ENCODE measurements at places on chromosomes 5 and 9. TPM values are rescaled to one million over a fixed set of nuclear protein-coding genes. Genes with fewer than 3 reads are reported as not detected.
A peak's percentile ranks its signal among the peaks of the same experiment; 100 is the strongest.

- DNase-seq = no peak
Measured at GRCh38 chr5:16681876-16682275, 65.1 kb upstream of the RETREG1 start.

DNA sequence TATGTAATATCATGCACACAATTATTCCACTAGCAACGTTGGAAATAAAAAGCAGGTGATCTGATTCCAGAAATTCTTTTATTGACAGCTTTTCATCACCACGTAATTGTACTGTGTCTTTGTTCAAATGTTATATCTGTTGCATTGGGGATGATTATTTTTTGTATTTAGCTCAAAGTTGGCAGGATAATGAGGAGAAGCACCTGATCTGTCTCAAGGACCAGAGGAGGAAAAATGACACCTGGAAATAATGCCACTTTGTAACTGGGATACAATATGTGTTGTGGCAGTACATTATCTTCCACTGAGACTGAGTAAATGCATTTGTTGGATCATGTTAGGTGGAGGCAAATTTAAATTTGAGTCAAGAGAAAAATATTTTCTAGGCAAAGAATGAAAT, 1298.8 kb upstream of the CDH6 start:
- DNase-seq = no peak

The SLC1A3 gene
- 44.5 TPM for total RNA-seq

- DNase-seq = no peak
Measured at GRCh38 chr5:78779771-78780616, 131.4 kb upstream of the LHFPL2 start.

GRCh38 chr5:172315587-172316493, 32.3 kb upstream of the UBTD2 start:
- DNase-seq = no peak

- no peak for DNase-seq
Measured at GRCh38 chr5:120504057-120504456, 40.0 kb downstream of the PRR16 start.

The SOHLH1 gene
- total RNA-seq = not detected

GRCh38 chr9:72888067-72888466, 64.8 kb downstream of the ALDH1A1 start:
- no peak for DNase-seq

- DNase-seq = no peak
Measured at GRCh38 chr9:20997503-20998076, 33.9 kb downstream of the HACD4 start.

- peak; percentile 14 for DNase-seq
Measured at GRCh38 chr9:32128546-32128945, 255.9 kb upstream of the ACO1 start.

- no peak for DNase-seq
Measured at GRCh38 chr5:37424441-37424840, 45.3 kb downstream of the WDR70 start.

GRCh38 chr9:38232895-38233294, 159.6 kb upstream of the ALDH1B1 start:
- no peak for DNase-seq

The CDC23 gene
- total RNA-seq = 15.4 TPM

The STPG3 gene
- total RNA-seq = 0.31 TPM

DNA sequence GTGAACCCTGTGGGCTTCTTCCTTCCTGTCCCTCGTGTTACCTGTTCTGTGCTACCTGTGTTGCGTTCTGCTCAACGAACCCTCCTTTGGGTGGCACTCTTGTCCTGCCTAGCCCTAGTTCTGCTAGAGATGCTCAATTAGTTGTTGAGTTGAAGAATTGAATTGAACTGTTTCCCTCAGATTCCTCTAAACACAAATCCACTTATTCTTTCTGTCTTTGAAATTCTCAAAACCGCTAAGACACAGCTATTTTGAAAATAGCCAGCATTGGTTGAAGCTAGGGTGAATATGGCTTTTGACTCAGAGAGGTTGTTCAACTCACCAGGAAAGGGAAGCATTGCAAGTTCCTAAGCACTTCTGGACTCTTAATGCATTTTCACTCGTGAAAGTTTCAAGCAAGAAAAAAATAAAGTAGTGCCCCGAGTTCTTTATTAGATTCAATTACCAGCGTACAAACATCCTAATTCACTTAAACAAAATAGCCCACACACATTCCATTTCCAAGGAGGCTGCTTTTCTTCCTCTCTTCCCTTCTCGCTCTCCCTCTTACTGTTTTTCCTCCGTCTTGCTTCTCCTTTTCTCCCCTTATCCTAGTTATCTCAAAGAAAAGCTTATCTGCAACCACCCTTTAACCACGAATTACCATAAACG, 642 bp upstream of the ITGA1 start:
- peak; percentile 21 for DNase-seq

DNA sequence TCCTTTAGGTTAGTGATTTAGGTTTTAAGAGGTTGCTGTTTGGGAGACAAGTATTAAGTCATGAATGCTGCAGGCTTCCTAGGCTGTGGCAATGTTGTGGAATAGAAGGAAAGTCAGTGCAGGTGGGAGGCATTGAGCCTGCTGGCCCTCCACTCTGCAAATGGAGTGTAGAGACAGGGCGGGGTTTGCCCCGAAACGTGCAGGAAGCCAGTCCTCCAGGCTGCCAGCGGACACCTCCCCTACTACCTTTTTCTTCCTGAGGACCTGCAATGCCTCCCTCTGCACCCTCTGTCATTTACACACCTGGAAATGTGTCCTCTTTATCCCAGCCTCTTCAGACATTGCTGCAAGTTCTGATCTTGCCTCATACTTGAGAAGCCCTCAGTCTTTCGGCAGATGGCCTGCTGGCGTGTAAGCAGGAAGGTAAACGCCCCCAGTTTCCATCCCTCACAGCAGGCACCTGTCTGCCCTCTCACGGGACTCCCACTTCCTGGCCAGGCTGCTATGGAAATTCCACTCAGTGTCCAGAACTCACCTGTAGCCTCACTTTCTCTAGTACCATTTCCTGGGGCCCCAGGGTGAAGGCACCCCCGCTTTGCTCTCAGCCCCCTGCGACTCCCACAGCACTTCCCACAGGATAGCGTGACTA, 81.6 kb upstream of the BOD1 start:
- DNase-seq = no peak

DNA sequence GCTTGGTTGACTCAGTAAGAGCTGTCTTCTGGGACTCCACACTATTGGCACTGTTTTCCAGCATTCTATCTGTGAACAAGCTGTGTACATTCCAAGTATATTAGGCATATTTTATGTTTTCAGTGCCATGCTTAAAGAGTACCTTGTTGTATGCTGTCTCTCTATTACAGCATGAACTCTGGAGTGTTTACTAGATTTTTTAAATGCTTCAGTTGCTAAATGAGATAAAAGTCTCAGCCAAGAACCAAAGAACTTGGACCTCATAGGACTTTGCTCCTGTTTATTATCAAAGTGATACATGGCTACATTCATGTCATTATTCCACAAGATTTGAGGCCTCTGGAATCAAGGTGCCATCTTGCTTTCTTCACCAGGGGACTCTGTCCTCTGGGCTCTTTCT, 167.2 kb downstream of the C9orf152 start:
- no peak for DNase-seq

The RMRP gene
- total RNA-seq = 22,919 TPM

The BSPRY gene
- 2.3 TPM for total RNA-seq

DNA sequence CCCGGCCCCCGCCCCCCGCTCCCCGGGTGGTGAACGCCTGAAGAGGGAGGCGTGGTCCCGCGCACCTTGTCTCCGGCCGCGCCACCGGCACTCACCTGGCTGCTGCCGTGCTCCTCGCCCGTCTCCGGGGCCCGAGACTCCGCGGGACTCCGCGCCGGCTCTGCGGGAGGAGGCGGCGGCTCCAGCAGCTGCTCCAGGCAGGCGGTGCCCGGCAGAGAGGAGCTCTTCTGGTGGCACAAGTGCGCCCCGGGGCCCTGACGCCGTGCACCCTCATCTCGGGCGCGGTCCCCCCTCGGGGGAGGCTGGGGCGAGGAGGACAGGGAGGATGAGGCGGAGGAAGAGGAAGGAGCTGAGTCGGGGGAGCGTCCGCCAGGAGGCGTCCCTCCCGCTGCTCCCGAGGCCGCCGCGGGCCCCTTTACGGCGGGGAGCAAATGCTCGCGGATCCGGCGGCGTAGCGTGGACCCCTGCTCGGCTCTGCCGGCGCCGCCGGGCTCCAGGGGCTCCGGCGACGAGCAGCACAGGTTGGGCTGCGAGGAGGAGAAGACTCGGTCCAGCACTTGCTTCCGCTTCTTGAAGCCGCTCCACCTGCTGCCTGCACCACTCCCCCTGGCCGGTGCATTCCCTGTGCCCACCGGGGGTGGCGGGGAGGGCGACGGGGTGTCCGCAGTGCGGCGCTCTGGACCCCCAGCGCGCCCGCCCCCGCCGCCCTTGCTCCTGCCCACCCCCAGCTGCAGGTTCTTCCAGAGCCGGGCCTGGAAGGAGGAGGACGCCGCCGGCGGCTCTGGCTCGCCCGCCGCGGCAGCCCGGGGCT, 928 bp downstream of the MCTP1 start:
- peak; percentile 67 for DNase-seq

The MEGF10 gene
- total RNA-seq = 0.47 TPM

- no peak for DNase-seq
Measured at GRCh38 chr5:66861402-66861801, 265.2 kb downstream of the MAST4 start.

GRCh38 chr9:6302417-6302816, 25.8 kb upstream of the TPD52L3 start:
- DNase-seq = no peak

The PLPPR1 gene
- total RNA-seq = not detected

GRCh38 chr9:109411069-109411761, 86.9 kb downstream of the PTPN3 start:
- DNase-seq = no peak

DNA sequence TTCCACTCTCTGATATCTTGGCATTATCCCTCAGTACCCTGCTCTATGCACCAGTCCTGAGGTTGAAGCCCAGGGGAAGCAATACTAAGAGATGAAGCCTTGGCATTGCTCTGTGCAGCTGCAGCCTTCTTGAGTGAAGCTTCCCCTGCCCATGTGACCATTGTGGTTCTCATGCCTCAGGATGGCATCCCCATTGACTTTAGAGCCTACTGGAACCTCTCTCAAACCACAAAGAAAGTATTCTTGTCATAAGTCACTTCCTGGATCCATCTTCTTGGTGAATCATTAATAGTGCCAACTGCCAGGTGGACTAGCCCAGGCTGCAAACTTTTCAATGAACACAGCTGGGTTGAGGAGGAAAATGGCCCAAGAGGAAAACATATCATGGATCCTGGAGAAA, 283.9 kb upstream of the RFX3 start:
- DNase-seq = no peak

GRCh38 chr5:56291079-56291643, 58.0 kb upstream of the ANKRD55 start:
- no peak for DNase-seq

The PPP6C gene
- total RNA-seq = 38.1 TPM

The OMD gene
- total RNA-seq = 17.1 TPM
